ENCODE measurements at places on chromosomes 7 and 10.

GRCh38 chr7:1889556-1890181, 219.6 kb downstream of the ELFN1 start:
- DNase-seq = no peak

- no peak for DNase-seq
These were observed 1082.9 kb downstream of the GATA3 start for GRCh38 chr10:9137368-9137767.

DNA sequence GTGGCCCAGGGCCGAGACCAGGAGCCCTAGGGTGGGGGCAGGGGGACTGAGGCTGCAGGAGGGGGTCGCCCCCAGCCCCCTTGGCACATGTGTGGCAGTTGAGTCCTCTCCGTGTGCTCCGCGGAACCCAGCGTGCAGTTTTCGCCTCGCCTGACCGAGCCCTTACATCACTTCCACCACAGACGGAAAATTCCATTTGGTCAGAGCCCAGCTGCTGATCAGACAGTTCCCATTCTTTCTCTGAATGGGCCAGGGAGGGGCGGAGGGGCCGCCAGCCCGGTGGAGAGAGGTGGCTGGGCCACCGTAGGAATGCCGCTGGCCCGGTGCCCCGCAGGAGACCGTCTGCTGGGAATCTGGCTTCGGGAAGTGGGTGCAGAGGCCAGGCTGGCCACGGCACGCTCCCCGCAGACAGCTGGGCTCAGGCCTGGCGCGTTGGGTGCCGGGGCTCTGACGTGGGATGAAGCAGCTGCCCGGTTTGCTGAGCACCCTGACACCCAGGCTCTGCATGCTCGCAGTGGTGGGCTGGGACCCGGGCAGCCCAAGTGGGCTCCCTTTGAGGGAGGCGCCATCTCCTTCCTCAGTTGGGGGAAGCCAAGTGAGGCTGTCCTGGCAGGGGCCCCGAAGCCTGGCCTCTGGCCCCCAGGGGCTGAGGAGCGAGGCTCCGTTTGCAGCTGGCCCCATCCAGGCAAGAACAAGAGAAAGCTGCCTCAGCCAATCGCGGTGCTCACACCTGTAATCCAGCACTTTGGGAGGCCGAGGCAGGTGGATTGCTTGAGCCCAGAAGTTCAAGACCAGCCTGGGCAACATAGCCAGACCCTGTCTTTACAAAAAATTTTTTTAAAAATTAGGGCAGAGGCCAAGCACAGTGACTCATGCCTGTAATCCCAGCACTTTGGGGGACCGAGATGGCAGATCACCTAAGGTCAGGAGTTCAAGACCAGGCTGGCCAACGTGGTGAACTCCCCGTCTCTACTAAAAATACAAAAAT, 9.9 kb downstream of the TTYH3 start:
- DNase-seq = no peak

GRCh38 chr7:29563590-29564495, at the start of gene PRR15:
TSS of gene PRR15 (plus strand) at chr7:29563835. CDS start at chr7:29566330, 2,495 bp downstream.
- DNase-seq = peak; percentile 43

- DNase-seq = no peak
These were observed 1254.6 kb upstream of the CELF2 start for GRCh38 chr10:9762966-9763656.

DNA sequence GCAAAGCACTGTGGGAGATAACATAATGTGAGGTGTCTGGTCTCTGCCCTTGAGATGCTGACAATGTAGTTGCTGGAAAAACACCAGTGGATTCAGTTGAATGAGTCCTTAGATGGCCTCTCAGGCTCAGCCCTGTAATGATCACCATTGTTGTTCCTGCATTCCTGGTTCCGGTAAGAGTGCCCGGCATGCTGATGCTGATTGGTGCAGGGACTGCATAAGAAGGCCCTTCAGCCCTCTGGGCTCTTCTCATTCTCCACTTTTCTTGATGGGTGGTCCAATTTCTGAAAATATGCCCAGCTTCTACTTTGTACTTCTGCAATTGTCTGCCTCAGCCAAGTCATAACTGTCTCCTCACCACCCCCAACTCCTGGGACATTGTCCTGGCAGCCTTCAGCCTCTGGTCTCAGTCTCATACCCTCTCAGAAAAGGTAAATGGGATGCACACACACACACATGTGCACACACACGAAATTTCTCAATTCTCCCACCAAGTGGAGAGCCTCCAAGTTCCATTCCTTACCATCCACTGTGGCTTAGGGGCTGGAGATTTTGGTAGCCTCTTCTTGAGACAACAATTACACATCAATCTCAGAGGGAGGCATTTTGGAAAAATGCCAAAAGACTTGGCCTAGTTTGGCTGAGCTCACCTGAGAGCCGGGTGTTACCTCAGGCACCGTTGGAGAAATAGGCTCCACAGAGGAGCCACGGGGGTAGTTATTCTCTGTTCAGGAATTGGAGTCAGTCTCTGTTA, 314.9 kb downstream of the RPS24 start:
- DNase-seq = no peak

DNA sequence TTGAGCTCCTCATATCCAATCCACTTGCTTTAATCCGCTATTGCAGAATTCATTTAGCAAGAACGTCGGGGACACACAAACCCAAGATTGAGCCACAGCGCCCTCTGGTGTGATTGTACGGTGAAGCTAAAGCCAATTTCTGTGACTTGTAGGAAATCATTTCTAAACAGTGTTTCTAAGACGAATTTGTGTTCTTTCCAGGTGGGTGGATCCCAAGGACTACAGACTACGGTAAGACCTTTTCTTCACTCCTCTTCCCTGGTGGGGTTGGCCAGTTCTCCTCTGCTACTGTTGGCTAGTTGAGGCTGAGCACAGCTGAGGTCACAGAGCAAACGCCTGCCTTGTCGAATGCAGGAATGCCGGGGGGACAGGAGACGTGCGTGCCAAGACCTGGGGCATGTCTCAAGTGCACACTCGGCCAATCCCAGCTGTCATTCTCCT, 5.2 kb downstream of the DMBT1 start:
- peak; percentile 33 for DNase-seq

GRCh38 chr7:106119719-106120118, 7.6 kb upstream of the SYPL1 start:
- DNase-seq = no peak

DNA sequence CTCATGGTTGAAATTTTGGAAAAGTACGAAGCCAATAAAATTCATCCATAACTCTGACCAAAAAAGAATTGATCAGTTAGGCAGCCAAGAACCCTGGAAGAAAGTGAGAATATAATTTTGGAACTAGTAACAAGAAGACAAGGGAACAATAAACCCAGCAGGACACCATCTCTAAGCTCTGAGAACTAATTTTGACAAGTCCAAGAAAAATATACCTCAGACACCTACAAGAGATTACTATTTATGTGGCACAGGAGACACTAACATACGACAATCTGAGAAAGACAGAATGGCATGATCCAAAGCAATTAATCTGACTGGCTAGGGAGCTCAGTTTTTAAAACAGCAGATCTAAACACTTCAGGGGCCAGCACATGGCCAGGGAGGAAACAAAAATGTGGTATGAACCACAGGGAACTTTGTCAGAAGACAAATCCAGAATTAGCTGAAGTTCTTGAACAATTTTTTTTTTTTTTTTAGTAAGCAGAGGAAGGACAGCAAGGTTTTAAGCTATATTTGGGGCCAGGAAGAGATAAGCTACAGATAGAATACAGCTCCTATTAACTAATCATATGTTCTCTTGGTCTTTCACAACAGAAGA, 38.9 kb downstream of the PARD3 start:
- no peak for DNase-seq

DNA sequence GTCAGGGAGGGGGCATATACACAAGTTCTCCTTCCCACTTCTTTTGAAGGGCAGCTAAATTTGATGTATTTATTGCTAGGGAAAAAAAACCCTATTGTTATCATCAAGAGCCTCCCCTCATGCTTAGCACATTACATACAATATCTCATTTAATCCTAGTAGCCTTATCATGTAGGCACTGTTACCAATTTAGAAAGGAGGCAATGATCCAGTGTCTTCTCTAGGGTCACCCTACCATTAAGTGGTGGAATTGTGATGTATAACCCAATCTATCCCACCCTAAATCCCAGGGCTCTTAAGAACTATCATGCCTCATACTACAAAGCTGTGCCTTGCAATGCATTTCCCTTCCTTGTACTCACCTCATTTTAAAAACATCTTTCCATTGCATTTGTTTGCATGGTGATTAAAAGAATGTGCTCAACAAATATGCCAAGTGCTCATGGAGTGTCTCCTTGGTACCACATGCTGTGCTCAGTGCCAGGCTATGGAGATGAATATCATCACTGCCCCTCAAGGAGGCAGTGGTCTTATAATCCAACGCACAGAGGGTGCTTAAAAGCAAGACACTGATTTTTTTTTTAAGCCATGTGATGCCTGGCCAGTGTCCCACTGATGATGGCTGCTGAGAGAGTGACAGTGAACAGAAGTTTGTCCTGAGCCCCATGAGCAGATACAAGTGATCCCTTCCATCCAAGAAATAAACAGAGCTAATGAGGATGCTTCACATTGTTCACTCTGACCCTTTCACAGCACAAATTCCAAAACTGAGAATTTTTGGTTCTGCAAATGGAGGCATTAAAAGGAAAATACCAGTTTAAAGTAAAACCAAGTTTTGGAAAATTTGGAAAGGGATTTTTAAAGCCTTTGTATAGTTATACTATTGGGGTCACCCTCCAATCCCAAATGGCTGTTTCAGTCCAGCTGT, 98.2 kb downstream of the SORBS1 start:
- no peak for DNase-seq

DNA sequence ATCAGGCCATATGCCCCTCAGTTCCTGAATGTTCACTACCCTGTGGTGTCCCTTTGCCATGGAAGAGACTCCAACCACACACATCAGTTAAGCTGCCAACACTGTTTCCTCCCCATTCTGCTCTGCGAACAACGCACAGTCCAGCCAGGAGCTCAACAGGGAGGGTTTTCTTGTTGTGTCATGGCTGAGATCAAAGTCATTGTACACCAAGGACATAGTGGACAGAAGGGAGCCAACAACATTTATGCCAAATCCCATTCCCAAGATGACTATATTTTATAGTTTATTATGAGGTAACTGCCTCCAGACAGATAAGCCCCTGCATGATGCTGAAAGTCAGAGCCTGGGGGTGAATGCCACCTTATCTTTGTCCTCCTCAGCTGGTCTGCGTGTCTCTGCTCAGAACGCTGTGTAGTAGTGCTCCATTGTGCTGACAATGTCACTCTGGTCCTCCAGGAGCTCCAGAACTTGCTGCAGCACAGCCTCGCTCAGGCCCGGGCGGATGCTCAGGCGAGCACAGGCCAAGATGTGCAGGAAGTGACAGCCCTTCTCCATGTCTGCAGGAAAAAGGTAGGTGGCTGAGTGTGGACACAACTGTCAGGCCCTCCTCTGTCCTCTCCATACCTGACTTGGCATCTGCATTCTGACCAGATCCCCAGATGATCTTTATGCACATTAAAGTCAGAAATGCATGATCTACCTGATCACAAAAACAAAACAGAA, 27.1 kb upstream of the SH3PXD2A start:
- DNase-seq = no peak

Measured in DMS 273 treated with DMSO at 0.1 percent for 48 hours (cell line).